ENCODE measurements at places on chromosomes 13 and 19.
A peak's percentile ranks its signal among the peaks of the same experiment; 100 is the strongest.

DNA sequence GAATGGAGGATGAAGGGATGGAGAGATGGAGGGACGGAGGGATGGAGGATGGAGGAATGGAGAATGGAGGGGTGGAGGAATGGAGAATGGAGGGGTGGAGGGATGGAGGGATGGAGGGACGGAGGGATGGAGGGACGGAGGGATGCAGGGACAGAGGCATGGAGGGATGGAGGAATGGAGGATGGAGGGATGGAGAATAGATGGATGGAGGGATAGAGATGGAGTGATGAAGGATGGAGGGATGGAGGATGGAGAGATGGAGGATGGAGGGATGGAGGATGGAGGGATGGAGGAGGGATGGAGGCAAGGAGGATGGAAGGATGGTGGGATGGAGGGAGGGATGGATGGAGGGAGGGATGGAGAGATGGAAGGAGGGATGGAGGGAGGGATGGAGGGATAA lies 22.1 kb downstream of the PIP5K1C start:
- no peak overlapping the region for H3K4me3 ChIP-seq
- H3K27ac ChIP-seq: peak overlapping the region; percentile 86
- H3K27me3 ChIP-seq: no peaks in the 10 kb centered on the region
- H3K4me1 ChIP-seq: peaks cover 17% of the 10 kb centered on the region
- no peak for DNase-seq
- H3K36me3 ChIP-seq: no peaks in the 10 kb centered on the region

DNA sequence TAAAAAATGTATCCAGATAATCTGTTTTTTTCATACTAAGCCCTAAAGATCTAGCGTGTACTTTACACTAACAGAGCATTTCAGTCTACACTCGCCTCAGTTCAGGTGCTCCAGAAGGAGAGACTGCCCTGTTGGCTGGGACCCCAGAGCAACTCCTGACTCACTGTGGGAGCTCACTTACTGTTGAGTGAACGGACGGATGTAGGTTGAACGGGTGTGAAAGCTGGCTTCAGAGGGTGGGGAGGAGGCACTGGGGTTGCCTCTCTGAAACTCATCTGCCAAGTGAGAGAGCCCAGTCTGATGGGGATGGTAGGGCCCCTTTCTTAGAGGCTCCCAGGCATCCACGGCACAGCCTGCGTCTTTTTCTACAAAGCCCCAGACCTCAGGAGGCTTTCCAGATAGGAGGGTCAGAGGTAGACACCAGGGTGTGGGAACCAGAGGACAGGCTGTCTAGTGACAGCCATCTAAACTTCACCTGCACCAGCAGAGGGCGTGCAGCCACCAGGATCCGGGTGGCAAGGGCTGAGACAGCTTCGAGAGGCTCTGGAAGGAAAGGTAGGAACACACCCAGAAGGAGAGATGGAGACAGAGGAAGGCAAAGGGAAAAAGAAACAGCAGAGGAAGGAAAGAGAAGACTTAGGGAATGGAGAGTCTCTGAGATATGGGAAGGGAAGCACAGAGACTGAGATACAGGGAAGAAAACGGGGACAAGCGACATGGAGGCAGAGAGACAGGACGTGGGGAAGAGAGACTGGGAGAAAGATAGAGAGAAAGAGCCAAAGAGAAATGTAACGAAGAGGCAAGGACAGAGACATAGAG lies 3.7 kb downstream of the KASH5 start:
- peaks cover 7% of the 10 kb centered on the region for H3K36me3 ChIP-seq
- no peaks in the 10 kb centered on the region for H3K27me3 ChIP-seq

- no peaks in the 10 kb centered on the region for H3K4me1 ChIP-seq
- H3K4me3 ChIP-seq: no peak overlapping the region
- no peak for DNase-seq
- H3K36me3 ChIP-seq: no peaks in the 10 kb centered on the region
Observed at GRCh38 chr13:50376895-50377575, 361.8 kb downstream of the KCNRG start.

- no peak overlapping the region for H3K27ac ChIP-seq
- no peak for DNase-seq
- no peaks in the 10 kb centered on the region for H3K36me3 ChIP-seq
- peaks cover 58% of the 10 kb centered on the region for H3K27me3 ChIP-seq
- no peak overlapping the region for H3K4me3 ChIP-seq
Observed at GRCh38 chr19:51296336-51297093, 14.9 kb upstream of the IGLON5 start.

DNA sequence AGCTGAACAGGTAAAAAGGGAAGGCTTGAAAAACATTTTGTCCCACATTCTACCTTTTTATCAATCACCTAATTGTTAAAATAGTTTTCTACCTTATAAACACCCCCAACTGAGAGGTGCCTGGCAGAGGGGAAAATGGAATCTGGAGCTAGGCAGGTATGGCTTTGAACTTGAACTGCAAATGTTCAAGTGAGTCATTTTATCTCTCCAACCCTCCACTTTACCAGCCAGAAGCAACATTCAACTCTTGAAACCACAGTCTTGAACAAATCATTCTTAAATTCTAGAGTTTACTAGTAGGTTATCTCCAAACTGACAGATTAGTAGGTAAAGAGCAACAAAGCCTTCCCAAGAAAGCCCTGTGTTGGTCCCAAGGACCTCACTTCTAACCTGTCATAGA lies 116.9 kb downstream of the ABCC4 start:
- no peak for DNase-seq
- no peak overlapping the region for H3K27ac ChIP-seq
- peaks cover 1% of the 10 kb centered on the region for H3K36me3 ChIP-seq
- H3K4me1 ChIP-seq: peaks cover 11% of the 10 kb centered on the region
- peak overlapping the region; percentile 13 for H3K4me3 ChIP-seq

- no peak for DNase-seq
- H3K4me3 ChIP-seq: no peak overlapping the region
- peaks cover 58% of the 10 kb centered on the region for H3K36me3 ChIP-seq
- peaks cover 27% of the 10 kb centered on the region for H3K4me1 ChIP-seq
Observed at GRCh38 chr19:10144361-10144760, 24.7 kb upstream of the EIF3G start.

DNA sequence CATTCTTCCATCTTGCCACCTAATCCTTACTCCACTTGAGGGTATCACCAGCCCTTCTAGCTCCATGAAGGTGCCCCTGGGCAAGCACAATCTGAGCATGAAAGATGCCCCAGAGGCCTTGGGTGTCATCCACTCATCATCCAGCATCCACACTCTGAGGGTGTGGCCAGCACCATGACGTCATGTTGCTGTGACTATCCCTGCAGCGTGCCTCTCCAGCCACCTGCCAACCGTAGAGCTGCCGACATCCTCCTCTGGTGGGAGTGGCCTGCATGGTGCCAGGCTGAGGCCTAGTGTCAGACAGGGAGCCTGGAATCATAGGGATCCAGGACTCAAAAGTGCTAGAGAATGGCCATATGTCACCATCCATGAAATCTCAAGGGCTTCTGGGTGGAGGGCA lies 3.1 kb upstream of the KLK3 start:
- H3K36me3 ChIP-seq: no peaks in the 10 kb centered on the region
- H3K27me3 ChIP-seq: peaks cover 77% of the 10 kb centered on the region
- no peaks in the 10 kb centered on the region for H3K4me1 ChIP-seq
- H3K27ac ChIP-seq: no peak overlapping the region
- DNase-seq: no peak
- H3K4me3 ChIP-seq: no peak overlapping the region
